ENCODE measurements at places on chromosomes 5 and 9.

DNA sequence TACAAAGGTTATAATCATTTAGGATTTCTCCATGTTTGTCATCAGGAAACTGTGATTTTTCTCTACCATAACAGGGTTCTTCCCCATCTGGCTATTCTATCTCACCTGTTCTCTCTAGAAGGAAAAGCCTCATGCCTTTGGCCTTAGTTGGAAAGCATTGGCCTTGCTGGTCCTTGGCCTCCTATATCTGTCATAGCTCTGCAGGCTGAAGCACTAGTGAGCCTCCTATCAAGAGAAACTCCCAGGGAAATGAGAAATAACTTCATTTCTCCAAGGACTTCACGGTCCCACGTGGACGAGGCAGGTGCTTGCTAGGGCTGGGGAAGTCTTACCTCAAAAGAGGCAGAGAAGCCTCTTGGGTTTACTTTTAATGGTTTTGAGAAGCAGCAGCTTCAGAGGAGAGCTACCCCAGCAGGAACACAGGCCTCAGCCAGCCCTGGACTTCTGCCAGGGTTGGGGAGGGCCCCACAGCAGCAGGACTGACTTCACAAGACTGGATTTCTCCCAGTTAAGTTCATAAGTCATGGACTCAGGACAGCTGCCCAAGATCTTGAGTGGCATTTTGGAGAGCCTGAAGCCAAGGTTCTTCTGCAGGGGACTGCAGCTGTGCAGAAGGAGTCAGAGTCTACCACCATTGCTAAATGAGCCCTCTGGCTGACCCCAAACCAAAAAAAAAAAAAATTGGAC lies 15.8 kb upstream of the PSAT1 start:
- DNase-seq = no peak

GRCh38 chr5:115702025-115702424 lies 76.2 kb upstream of the TMED7 start:
- no peak for DNase-seq

DNA sequence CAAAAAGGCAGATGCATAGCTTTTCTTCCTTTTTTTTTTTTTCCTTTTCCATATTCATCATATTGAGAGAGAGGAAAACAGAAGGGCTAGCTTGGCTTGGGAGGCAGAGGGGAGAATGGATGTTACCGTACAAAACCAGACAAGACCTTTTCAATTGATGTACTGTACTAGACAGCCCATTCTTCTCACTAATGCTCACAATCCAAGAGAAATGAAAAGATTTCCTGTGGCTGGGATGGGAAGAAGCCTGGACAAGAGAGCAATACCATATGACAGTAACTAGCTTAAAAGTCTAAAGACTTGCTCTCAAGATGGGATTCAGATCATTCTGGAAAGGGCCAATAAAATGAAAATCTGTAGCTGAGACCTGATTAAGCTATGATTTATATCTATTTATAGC lies 3.4 kb downstream of the CEMIP2 start:
- no peak for DNase-seq

- no peak for DNase-seq
These were observed 172.3 kb upstream of the RFX3 start for GRCh38 chr9:3698076-3698475.

- no peak for DNase-seq
These were observed 157.0 kb downstream of the DENND1A start for GRCh38 chr9:123772967-123773366.

DNA sequence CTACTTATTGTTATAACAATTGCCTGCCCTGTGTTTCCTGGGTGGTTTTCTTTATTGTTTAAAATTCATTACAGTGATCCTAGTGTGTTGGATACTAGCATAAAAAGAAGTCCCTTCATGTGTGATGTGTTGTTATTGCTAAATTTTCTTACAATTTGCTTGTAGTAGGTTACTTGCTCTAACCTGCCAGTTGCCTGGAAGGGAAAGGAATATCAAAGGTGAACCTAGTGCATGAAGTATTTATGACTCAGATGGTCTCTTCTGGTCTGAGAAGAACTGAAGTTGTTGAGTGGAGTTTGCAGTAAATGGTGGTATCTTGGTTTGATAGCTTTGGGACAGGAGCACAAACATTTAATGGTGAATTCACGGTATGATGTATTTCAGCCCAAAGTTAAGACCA lies 58.0 kb downstream of the SH3GL2 start:
- DNase-seq = no peak

- DNase-seq = no peak
These were observed 307.1 kb downstream of the ENC1 start for GRCh38 chr5:74333430-74333829.
